Left lobe of liver (tissue), 2 donors: ENCODE measurements at places on chromosomes 5 and 9.

DNA sequence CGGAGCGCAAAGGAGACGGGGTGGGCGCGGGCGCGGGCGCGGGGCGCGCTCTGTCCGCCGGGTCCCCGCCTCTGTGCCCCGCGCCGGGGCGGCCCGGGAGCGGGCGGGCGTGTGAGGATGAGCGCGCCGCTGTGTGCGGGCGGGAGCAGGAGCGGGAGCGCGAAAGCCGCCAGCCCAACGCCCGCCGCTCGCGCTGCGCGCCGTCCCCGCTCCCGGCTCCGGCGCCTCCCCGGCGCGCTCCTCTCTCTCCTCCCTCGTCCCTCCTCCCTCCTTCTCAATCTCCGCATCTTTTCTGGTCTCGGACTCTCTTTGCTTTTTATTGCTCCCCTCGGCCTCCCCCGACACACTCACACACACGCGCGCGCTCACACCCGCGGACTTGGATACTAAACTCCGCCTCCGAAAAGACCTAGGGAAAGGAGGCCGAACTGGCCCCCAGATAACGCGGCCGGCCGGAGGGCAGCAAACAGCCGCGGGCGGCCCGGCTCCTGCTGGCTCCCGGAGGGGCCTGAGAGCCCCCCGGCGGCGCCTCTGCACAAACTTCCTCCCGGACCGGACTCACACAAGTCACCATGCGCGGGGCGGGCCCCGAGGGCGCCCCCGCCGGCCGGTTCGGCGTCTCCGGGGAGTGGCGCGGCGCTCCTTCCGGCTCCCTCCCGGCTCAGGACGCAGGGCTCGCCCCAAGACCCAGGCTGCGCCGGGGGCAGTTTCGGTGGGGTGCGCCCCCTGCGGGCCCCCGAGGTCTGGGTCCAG, at the start of gene FIBCD1:
TSS of gene FIBCD1 (minus strand) at position 596 of the 753 bp plus-strand sequence. CDS start 640 bp downstream, outside the sequence.
- no peak for DNase-seq

- no peak for DNase-seq
These were observed 397.6 kb downstream of the RASEF start for GRCh38 chr9:82665324-82665723.

GRCh38 chr5:67194166-67194565, 2.4 kb downstream of the CD180 start:
- DNase-seq: no peak

DNA sequence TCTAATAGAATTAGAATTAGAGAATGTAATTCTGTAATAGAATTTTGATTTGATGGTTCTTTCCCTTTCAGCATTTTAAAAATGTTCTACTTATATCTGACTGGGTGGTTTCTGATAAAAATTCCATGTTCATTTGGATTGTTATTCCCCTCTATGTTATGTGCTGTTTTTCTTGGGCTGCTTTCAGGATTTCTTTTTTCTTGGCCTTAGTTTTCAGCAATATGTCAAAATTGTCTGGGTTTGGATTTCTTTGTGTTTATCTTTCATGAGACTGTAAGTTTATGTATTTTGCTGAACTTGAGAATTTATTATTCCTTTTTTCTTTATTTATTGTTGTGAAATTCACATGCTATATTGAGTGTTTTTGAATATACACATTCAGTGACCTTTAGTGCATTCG, 189.1 kb downstream of the RANBP17 start:
- no peak for DNase-seq

GRCh38 chr5:140111011-140111858, 2.7 kb upstream of the PURA start:
- no peak for DNase-seq

- no peak for DNase-seq
These were observed 60.3 kb upstream of the DNAH5 start for GRCh38 chr5:14004598-14005394.

- DNase-seq: no peak
These were observed 63.8 kb downstream of the ANGPTL2 start for GRCh38 chr9:127058645-127059021.
